Right cardiac atrium (tissue), 5 donors: ENCODE measurements at places on chromosomes 3 and 15. TPM values are rescaled to one million over a fixed set of nuclear protein-coding genes. Genes with fewer than 3 reads are reported as not detected.

Gene GPR149
- total RNA-seq, result not detected

Gene ANKRD34C
- total RNA-seq, result not detected

Gene ZNF620
- 3.3 TPM for total RNA-seq

Gene TTC21A
- total RNA-seq, result 2.2 TPM

DNA sequence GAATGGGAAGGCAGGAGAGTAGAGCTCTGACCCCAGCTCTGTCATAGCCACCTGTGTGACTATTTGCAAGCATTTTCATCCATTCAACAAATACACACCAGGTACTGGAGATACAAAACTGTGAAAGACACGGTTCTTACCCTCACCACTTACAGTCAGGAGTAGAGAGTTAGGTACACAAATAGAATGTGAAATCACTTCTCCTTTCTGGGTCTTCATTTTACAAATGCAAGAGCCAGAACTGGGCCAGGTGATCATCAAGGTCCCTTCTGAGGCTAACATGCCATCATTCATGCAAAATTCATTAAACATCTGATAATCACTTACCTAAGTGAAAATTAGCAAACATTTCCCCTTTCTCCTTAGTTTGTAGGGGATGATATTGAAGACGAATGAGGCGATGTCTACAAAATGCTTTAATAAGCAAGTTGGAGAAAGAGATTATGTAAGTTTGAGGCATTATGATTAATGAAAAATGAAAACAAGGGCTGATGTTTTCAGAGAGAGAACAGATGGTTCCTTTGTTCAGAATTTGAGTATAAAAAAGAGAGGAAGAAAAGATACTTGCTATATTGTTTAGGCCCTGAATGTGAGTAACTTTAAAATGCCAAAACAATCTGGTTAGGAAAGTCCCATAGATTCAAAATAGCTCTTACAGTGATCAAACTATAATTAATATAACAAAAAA, 88.6 kb downstream of the LPP start:
- DNase-seq, result no peak

Gene GOLGA6D
- total RNA-seq, result not detected

DNA sequence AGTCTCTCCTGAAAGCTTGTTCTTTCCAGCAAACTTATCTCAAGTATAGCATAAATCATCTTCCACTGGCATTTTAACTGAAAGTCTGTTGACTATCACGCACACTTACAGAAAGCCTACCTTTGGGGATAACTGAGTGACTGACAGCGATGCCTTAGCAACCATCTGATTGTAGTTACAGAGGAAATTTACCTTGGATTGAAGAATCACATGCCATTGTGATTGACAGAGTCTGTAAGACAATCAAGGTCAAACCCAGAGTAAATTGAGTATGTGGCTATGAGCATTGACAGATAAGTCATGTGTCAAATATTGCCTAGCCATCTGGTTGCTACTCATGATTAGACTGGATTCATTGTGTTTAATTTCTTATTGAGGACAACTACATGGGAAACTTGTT, 82.0 kb downstream of the CNTN4 start:
- no peak for DNase-seq

- no peak for DNase-seq
These were observed 39.1 kb downstream of the PRTG start for GRCh38 chr15:55703873-55704301.

DNA sequence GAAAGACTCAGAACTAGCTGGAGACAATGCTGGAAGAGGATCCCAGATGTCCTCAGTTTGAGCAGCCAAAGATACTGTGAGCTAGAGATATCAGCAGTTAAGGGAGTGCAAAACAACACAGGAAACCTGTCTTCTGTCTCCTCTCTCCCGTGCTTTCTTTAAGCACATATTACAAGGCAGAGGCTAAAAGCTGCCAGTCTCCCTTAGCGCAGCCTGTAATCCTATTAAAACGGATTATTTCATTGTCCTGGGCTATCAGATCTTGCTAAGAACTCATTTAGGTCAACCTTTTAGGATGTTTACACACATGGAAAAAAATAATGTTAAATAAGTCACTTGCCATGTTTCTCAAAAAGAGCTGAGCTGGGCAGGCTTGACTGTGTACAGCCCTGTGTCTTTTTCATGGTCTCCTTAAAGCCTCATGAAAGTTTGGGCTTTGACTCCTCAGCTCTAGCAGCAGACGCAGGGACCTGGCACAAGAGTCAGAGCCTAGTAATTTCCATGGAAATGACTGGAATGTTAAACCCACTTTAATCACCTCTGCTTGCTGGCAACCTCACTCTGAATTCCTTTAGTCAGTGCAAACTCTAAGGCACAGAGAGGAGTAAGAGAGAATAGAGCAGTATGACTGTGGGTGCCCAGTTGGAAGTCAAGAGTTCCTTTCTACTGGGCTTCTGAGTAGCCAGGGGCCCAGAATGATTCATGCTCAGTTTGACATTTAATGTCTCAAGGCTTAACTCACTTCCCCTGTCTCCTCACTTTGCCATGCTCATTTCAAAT, 491.9 kb downstream of the NTRK3 start:
- DNase-seq, result no peak

DNA sequence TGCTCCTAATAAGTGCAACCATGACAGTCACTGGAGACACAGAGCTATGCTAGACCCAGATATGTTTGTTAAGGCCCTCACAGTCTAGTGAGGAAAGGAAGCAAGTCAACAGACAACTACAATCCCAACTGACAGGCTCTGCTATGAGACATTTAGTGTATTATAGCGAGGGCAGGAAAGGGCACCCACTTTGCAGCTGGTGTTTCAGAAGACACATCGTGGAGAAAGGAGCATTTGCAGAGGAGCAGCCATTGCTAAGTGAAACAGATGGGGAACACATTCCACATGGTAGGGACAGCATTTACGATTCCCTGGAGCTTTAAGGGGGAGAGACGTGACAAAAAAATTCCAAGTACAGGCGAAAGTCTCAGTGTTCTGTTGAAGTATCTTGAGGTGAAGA, 685.6 kb downstream of the AGBL1 start:
- no peak for DNase-seq

DNA sequence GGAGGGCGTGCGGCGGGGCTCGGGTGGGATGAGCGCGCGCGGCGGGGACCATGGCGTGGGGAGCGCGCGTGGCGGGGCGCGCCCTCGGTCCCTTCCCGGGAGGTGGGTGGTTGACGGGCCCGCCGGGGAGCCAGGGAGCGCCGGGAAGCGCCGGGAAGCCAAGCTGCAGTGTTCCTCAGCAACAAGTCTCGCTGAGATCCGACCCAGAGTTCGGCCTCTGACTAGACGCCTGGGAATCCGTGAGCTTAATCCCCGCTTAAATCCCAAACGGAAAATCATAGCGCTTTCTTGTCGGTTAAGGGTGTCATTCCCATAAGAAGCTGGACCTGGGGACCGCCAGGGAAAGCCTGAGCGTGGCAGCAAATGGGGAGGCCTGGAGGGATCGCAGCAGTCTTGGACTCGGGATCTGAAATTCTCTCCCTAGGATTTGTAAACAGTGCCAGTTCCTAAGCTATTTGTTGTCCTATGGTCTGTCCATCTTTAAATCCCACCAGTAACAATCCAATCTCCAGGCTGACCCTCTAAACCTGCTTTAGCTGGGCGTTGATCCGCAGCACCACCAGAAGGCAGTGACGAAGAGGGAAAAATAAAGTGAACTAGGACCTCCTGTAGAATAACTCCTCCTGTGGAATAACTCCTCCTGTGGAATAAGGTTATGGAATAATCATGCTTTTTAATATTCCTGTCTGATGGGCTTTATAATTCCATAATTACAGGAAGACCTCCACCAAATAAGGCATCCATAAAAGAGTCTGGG, 570 bp upstream of the NEDD4 start:
- DNase-seq, result no peak

GRCh38 chr3:12334786-12335185, 45.9 kb downstream of the PPARG start:
- DNase-seq, result no peak

Gene ROPN1
- total RNA-seq, result 2.0 TPM

GRCh38 chr3:111336511-111336910, 205.5 kb upstream of the CD96 start:
- DNase-seq, result no peak

- DNase-seq, result peak; percentile 76
These were observed 298.1 kb downstream of the NSUN3 start for GRCh38 chr3:94360987-94361386.

Gene CD200R1
- total RNA-seq, result 1.1 TPM
